ENCODE measurements at places on chromosomes 11 and 22.

DNA sequence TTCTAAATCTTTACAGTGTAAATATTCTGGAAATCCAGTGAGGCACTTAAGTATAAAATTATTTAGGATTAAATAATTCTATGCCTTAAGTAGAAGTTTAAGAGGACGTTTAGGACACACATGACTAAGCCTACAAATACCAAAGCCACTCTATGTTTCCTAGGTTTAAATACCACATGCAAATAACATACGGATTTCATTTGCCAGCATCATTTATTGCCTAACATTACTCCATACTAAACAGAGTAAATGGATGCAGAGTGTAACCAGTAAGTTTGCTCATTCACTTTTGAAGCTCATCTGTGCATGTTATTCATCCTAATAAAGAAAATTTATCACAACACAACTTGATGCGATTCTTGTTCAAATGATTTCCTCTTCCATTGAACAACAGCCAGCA is 4.1 kb downstream of the BDNF start:
- DNase-seq, result no peak

- DNase-seq, result no peak
Measured at GRCh38 chr11:64341429-64341828, 1.4 kb downstream of the CCDC88B start.

DNA sequence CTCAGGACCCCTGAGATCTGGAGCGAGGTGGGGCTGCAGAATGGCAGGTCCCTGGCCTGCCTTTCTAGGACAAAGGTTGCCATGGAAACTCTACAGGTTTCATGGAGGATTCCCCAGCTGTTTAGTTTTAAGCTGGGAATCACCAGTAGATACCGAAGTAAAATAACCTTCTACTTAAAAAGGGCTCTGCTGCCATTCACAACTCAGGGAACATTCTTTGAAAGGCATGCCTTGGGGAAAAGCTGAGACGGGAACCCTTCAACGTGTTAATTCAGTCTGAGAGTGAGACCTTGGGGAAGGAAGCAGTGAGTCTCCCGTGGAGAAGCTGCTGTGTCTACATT is 493.3 kb downstream of the BRD1 start:
- DNase-seq, result no peak

GRCh38 chr11:16818284-16818683 is 79.8 kb downstream of the C11orf58 start:
- no peak for DNase-seq

GRCh38 chr11:11454671-11455223 is 101.7 kb upstream of the CSNK2A3 start:
- DNase-seq, result no peak

DNA sequence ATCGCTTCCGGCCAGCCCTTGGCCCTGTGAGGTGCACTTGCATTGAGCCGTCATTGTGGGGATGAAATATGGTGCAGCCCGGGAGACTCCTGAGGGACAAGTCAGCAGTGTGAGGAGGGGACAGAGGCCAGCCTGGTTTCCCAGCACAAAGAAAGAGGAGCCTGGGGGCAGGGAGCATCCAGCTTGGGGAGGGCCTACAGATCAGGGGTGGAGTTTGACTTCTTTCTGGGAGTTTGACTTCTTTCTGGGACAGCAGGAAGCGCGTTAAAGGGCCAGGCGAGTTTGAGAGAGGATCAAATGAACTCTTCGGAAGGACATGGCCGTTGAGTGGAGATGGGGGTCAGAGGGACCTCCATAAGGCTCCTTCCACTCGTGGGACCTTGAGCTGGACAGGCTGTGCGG is 91.9 kb downstream of the LRRC32 start:
- DNase-seq, result no peak

DNA sequence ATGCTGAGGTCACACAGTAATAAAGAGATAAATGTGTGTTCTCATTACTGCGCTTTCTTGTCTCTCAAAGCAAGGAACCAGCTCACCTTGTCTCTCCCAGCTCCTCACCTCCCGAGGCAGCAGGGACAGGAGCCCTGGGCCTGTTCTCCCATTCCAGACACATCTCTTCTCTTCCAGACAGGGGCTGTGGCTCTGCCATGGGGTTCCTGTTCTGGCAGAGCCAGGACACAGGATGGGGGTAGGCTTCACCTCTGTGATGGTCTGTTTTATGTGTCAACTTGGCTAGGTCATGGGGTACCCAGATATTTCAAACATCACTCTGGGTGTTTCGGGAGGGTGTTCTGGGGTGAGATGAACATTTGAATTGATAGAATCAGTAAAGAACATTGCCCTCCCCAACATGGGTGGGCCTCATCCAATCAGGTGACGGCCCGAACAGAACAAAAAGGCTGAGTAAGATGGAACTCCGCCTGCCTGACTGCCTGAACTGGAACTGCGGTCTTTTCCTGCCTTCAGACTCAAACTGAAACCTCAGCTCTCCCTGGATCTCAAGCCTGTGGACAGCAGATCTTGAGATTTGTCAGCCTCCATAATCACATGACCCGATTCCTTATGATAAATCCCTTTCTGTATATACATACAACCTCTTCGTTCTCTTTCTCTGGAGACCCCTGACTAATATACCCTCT is 2.0 kb upstream of the VSIG10L2 start:
- no peak for DNase-seq

DNA sequence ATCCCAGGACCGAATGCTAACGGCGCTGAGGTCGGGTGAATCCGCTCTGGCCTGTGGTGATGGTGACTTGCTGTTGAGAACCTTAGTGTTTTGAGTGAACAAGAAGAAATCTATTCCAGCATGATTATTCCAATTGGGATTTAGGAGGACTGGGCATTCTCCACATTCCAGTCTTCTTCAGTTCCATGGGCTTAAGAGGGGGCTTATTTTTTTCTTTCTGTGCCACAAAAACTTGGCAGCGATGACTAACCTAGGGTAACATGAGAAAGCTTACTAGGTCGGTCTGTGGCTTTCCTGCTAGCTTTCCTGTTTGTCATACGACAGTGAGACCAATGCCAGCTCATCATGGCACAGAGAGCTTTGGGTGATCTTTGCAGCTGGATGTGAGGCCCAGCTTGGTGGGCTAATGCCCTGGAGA is 62.9 kb upstream of the ATXN10 start:
- peak; percentile 31 for DNase-seq

DNA sequence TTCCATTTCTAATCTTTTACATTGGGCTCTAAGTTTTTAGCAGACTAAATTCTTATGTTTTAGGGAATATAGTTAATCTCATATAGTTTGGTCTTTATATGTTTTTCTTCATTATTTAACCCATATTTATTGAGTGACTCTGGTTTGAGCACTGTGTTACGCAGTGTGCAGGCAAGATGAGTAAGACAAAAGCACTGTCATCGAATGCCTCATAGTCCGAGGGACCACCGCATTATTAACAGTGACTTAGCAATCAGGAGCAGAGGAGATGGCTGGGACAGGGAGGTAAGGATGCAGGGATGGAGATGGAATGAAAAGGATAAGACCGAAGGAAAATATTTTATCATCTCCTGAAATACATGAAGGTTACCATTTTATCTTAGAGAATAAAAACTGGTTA is 65.2 kb upstream of the CTSC start:
- DNase-seq, result no peak

GRCh38 chr11:94781837-94782236 is 13.7 kb downstream of the AMOTL1 start:
- DNase-seq, result no peak

DNA sequence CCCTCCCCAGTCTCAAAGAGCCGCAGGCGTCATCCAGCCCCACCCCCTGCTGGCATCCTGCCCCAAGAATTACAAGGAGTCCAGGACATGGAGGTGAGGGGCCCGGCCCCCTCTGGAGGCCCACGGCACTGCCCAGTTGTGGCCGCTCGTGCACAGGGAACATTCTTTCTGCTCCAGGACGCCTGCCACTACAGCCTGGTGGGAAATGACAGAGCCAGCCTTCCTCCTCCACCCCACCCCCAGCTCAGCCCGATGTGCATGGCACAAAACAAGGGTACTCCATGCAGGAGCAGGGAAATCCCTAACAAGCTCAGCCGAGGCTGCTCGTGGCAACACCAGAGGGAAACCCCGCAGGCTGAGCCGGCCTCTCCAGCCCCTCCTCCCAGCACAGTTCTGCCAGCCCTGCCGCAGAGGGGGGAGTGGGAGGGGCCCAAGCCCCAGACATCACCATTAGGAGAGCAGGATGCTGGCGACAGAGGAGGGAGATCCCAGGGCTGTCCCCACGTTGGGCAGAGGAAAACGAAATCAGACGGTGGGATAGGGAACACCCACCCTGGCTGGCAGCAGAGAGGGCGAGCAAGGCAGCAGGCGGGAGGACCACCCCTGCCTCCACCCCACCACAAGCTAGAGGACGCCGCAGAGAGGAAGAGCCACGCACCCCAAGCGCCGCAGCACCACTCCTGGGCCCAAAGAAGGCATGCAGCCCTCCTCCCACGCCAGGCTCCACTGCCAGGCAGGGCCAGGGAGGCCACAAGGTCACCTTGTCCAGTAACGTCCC is 10.0 kb downstream of the IGSF9B start:
- no peak for DNase-seq

DNA sequence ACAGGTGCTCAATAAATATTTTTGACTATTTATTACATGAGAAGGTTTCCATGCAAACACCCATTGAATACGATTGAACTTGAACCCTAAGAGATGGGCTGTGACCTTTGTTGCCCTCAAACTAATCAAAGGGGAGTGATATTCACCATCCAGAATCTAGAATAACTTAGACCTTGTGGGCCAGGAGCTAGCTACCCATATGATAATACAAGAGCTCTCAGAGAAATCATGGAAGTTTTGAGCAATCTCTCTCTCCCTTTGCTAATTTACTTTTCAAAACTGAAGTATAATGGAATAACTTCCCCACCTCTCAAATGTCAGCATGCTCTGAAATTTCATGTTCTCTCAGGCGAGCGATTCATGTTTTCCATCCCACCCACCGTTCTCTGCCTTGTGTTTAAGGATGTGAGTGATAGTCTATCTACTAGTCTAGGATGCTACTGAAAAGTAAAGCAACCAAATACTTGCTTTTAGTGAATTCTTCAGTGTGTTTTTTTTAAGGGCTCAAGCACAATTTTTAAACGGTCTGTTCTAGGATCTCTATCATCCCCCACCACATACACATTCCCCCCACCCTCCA is 33.3 kb downstream of the BARX2 start:
- no peak for DNase-seq

All from CD4-positive, alpha-beta T cell treated with Interleukin-6 for 4 hours (primary cell).